ENCODE measurements at places on chromosomes 12 and 14. TPM values are rescaled to one million over a fixed set of nuclear protein-coding genes. Genes with fewer than 3 reads are reported as not detected.

- DNase-seq, result no peak
These were observed 725.0 kb upstream of the FLRT2 start for GRCh38 chr14:84804895-84805294.

GRCh38 chr12:89969093-89969492, 260.5 kb upstream of the ATP2B1 start:
- no peak for DNase-seq

DNA sequence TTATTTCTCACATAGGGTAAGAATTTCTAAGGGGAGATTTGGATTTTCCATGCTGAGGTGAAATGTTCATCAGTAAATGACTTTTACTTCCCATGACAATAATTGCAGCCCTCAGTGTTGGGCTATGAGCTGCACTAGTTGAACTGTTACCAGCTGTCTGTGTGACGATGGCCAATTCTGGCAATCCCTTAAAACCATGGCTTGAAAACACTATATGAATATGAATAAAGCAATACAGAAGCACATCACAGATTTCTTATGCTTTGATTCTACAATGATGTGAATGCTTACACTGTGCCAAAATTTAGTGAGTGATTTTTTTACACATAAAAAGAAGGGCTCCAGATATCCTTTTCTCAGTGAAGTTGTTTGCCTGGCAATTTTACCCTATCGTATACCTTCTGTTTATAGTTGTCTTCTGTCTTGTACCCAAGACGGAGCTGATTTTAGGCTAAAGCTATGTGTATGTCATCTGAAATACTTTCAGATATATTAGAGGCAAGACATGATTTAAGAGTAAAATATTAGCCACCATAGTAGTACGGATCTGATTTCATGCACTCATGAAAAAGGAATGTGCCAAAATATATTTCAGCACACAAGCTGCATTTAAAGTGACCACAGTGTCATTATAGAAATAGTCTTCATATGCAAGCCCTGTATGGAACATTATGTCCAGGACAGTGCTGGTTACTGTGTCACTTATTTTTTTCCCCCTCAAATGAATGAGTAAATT, 52.0 kb downstream of the SLC38A4 start:
- DNase-seq, result no peak

CLEC4A gene
- 0.50 TPM for total RNA-seq

DNA sequence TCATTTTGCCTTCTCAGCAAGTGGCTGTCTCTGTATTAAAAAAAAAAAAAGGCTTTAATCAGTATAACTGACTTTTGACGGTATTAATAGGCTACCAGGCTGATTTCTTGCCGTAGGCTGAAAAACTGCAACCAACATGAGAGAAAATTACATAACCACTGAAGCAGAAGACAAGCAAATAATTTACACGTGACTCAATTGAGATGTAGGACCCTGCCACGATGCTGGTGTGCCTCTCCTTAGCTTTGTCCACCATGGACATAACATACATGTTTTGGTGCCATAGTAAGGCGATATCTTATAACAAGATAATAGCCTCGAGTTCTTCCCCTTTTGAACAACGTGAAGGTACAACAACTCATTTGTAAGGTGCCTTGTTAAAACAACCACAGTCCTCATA, 88.7 kb upstream of the GRIP1 start:
- DNase-seq, result no peak

DNA sequence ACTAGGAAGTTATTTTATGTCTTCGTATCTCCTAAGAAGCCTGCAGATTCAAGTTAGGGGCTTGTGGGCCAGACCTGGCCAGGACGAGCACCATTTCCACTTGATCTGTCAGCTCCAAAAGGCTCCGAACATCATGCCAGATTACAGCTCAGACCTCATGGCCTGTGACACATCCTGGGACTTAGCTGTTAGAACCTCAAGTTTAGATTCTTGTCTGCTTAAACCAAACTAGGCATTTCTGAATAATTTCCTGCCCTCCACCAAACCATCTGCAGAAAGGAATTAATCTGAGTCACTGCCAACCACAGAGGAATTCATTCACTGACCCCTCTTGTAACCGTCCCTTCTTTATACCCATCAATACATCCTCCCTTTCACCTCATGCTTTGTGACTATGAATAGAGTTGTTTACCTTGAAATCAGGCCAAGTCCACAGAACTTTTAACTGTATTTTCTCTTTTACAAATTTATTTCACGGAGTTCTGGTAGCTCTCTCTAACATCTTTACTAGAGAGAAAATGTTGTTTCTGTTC, 120.3 kb downstream of the FBXL14 start:
- DNase-seq, result peak; percentile 98

SLC5A8 gene
- not detected for total RNA-seq

KIAA0586 gene
- 21.4 TPM for total RNA-seq

DNA sequence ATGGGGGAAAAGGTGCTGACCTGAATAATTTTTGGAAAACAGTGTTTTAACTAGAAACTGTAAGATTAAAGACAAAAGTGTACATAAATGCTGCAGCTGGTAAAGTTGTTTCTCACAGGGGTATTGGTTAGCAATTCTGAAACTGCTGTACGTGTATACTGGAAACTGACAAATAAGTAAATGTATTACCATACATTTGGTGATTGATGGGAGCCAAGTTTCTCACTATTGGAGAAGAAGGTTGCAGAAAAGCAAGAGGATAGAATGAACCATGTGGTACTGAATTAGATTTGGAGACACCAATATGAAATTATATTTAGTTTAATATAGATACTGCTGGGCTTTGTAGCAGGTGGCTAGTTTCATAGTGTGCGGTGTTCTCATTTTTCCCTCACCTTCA, 19.6 kb upstream of the FBXO33 start:
- no peak for DNase-seq

DNA sequence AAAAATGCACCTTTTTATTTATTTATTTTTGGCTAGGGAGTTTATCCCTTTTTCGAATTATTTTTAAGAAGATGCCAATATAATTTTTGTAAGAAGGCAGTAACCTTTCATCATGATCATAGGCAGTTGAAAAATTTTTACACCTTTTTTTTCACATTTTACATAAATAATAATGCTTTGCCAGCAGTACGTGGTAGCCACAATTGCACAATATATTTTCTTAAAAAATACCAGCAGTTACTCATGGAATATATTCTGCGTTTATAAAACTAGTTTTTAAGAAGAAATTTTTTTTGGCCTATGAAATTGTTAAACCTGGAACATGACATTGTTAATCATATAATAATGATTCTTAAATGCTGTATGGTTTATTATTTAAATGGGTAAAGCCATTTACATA, 14.9 kb upstream of the SNAPC1 start:
- no peak for DNase-seq

DNA sequence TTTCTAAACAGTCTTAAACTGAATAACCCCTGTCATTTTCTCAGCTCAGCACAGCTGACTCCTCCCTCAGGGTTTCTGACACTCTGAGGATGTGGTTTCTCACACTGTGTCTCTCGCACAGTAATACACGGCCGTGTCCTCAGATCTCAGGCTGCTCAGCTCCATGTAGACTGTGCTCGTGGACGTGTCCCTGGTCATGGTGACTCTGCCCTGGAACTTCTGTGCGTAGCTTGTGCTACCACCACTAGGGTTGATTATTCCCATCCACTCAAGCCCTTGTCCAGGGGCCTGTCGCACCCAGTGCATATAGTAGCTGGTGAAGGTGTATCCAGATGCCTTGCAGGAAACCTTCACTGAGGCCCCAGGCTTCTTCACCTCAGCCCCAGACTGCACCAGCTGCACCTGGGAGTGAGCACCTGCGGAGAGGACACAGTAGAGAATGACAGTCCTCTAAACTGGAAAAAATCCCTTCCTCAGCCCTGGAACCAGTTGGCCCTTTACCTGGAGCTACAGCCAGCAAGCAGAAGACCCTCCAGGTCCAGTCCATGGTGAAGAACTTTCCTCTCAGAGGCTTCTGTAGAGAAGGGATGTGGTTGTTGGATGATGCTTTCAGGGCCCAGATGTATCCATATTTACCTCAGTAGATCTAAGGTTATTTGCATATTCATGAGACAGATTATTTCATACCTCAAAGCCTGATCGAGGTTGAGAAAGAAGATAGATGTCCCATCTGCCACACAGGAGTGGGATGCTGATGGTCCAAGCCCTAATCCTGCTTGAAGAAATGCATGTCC, 984.8 kb downstream of the TMEM121 start:
- DNase-seq, result no peak

GRCh38 chr14:91317381-91318308, 73.1 kb upstream of the GPR68 start:
- DNase-seq, result no peak

POTEG gene
- total RNA-seq, result not detected

GRCh38 chr14:96130391-96130790, 74.2 kb upstream of the BDKRB2 start:
- no peak for DNase-seq

SERPINA5 gene
- 1.9 TPM for total RNA-seq

GRCh38 chr12:84638811-84639368, 273.7 kb downstream of the SLC6A15 start:
- no peak for DNase-seq

DNA sequence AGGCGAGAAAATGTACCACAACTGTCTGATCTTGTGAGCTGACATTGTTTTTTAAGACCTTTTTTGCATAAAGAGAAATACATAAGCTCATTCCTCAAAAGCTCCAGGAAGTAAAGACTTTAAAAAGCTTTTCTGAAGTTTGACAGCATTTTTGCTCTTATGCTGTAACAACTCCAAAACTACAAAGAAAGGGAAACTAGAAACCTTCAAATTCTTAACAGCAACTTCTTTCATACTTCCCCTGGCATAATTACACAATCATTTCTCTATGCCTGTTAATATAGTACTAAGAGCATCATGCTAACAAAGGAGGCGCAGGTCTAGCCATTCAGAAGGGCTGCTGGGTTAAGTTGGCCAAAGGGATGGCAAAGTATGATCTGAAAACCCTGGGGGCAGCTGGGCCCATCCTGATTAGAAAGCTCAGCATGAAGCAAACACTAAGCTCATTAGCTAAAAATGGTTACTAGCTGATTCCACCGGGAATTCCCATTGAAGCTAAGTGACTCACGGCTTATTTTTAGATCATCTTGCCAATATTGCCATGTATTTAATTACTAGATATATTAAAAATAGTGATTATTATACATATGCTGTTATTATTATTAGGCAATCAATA, 26.1 kb upstream of the ANP32D start:
- no peak for DNase-seq

DNA sequence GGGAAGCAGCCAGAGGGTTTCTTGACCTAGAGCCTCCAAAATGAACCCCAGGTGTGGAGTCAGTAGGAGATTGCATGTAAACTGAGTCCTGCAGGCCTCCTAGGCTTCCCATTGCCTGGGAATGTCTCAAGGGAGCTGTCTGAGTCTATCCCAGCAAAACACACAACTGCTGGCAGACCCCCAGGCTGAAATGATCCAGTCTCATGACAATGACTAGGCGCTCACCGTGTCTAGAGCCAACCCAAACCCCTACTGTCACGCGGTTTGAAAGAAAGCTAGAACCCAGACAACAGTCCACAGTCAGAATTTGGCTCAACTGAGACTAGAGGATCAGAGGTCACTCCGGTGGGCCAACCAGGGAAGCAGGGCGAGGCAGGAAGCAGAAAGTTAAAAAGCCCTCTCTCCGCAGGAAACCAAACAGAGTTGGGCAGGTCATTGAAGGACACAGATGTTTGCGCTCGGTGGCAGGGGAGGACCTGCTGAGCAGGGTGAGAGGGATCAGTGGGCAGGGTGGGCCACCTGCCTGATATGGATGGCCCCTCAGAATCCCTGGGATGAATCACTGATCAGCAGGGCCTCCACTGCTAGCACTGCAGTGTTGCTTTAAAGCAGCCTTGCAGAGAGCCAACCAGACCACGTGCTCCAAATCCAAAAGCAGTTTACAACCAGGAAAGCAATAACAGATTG, 23.8 kb downstream of the ACTN1 start:
- no peak for DNase-seq

EIF2S3B gene
- 1.3 TPM for total RNA-seq

DNA sequence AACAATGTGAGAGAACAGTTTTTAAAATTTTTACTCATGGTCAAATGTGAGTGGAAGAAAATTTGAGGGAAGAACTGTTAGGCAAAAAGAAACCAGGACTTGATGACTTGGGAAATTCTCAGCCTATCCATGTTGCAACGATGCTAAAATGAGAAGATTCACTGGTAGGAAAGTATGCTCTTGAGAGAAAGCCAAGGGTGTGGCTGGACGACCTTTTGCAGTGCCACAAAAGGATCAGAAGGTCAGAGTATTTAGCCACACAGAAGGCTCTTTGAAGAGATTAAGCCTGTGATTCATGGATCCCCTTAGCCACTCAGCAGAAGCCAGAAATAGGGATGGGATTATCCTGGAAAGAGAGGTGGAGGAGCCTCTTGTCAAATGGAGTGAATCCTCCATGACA, 336.8 kb downstream of the LRIG3 start:
- no peak for DNase-seq

DNA sequence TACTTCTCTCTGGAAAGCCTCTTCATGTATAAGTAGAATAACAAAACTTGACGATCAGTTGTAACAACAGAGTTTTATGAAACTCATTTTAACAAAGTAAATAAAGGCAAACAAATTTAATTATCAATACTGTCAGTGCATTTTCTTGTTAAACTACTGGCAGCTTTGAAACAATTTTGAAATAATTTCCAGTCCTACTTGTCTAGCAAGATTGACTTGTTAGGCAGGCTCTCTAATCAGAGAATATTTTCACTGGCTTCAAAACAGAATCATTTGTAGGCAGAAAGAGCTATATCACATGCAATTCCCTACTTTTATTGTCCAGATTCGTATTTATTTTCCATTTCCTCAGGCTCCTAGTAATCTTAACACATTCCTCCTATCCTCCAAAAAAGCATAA, 45.9 kb upstream of the SLC6A13 start:
- DNase-seq, result no peak

TMEM63C gene
- total RNA-seq, result 1.1 TPM

DNA sequence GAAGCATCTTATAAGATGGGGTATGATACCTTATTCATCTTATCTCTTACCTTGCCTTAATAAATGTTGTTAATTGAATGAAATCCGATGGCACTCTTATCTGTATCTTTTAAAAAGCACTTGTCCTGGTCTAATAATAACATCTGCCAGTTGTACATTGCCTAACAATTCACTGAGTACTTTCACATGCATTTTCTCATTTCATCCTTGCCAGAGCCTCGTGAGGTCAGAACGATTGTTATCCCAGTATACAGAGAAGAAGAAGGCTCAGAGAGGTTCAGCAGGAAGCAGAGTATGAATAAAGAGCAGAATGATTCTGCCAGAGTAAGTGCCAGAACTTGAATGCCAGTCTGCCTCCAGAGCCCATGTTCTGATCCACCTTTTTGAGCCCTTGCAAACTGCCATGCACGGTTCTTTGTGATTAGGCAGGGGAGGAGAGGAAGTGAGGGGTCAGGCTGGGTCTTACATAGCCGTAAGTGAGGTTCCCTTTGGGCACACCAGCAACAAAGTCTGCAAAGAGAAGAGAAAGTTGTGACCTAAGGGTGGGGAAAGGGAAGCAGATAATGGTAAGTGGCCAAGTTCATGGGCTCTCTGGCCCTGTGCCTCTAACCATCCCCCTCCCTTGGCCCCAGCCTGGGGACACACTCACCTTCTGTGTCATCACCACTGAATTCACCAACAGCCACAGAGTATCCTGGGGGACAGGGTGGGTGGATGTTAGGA, 11.7 kb downstream of the ITGA5 start:
- no peak for DNase-seq

GRCh38 chr14:58428118-58428683, 682 bp downstream of the KIAA0586 start:
- no peak for DNase-seq

- DNase-seq, result no peak
These were observed 267.4 kb downstream of the ALG10 start for GRCh38 chr12:34289431-34290380.

GRCh38 chr12:105289114-105289904, 41.2 kb upstream of the C12orf75 start:
- peak; percentile 16 for DNase-seq

Data from kidney epithelial cell (primary cell).